ENCODE measurements at places on chromosomes 4 and X.

- DNase-seq = no peak
- H3K4me3 ChIP-seq = no peak overlapping the region
- no peaks in the 10 kb centered on the region for H3K36me3 ChIP-seq
Measured at GRCh38 chr4:173231916-173232315, 63.3 kb downstream of the GALNT7 start.

DNA sequence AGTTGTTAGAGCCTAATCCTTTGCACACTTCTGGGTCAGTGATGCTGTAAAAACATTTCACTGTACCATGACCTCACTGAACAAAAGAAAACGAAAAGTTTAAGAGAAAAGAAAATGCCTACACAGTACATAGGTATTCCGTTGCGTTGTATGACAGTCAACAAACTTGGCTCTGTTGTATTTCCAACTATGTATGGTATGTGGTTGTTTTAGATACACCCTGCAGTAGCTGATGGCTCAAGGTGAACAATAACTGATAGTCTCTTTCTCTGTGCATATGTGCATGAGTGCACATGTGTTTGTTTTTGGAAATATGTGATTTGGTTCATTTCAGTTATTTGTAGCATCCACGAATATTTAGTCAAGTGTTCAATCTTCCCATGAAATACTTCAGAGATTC lies 176.0 kb downstream of the BMPR1B start:
- H3K27ac ChIP-seq = no peak overlapping the region
- H3K4me3 ChIP-seq = no peak overlapping the region
- no peaks in the 10 kb centered on the region for H3K27me3 ChIP-seq
- H3K36me3 ChIP-seq = no peaks in the 10 kb centered on the region
- no peak for DNase-seq
- H3K4me1 ChIP-seq = no peaks in the 10 kb centered on the region

GRCh38 chr4:40446839-40447238 lies 111.7 kb downstream of the CHRNA9 start:
- H3K27ac ChIP-seq = no peak overlapping the region
- no peak overlapping the region for H3K4me3 ChIP-seq
- H3K4me1 ChIP-seq = peaks cover 39% of the 10 kb centered on the region
- H3K27me3 ChIP-seq = no peaks in the 10 kb centered on the region
- H3K36me3 ChIP-seq = no peaks in the 10 kb centered on the region

DNA sequence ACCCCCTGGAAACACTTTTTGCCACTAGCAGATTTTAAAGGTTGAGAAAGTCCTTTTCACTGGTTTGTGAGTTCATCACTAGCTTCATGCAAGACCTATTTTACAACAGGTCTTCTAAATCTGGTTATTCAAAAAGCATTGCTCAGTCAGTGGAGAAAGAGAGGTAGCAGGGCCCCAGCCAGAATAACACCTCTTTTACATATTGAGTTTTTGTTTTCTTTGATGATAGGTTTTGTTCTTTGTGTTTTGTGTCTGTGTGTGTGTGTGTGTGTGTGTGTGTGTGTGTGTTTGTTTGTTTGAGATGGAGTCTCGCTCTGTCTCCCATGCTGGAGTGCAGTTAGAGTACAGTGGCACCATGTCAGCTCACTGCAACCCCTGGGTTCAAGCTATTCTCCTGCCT lies 2.7 kb upstream of the VEGFC start:
- no peak overlapping the region for H3K4me3 ChIP-seq
- no peak for DNase-seq
- H3K27me3 ChIP-seq = no peaks in the 10 kb centered on the region

DNA sequence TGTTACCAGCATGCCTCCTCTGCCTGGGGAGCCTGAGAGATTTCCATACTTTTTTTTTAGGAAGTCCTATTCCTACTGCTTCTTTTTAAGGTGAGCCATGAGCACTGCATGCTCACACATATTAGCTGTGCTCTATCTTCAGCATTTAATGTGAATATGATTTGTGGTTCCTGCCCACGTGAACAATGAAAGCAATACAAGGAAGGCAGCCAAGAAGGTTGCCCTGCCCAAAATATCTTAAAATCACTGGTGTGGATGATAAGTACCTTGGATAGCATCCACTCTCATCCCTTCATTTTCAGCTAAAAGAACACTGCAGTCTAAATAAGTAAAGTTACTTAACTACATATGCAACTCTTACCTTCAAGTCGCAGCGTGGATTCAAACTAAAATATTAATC lies 607.5 kb downstream of the PACRGL start:
- no peaks in the 10 kb centered on the region for H3K36me3 ChIP-seq
- no peak overlapping the region for H3K4me3 ChIP-seq
- no peaks in the 10 kb centered on the region for H3K4me1 ChIP-seq
- DNase-seq = no peak

GRCh38 chr4:142817442-142817841 lies 28.7 kb downstream of the INPP4B start:
- H3K27me3 ChIP-seq = no peaks in the 10 kb centered on the region
- DNase-seq = no peak
- no peak overlapping the region for H3K4me3 ChIP-seq
- no peaks in the 10 kb centered on the region for H3K36me3 ChIP-seq

DNA sequence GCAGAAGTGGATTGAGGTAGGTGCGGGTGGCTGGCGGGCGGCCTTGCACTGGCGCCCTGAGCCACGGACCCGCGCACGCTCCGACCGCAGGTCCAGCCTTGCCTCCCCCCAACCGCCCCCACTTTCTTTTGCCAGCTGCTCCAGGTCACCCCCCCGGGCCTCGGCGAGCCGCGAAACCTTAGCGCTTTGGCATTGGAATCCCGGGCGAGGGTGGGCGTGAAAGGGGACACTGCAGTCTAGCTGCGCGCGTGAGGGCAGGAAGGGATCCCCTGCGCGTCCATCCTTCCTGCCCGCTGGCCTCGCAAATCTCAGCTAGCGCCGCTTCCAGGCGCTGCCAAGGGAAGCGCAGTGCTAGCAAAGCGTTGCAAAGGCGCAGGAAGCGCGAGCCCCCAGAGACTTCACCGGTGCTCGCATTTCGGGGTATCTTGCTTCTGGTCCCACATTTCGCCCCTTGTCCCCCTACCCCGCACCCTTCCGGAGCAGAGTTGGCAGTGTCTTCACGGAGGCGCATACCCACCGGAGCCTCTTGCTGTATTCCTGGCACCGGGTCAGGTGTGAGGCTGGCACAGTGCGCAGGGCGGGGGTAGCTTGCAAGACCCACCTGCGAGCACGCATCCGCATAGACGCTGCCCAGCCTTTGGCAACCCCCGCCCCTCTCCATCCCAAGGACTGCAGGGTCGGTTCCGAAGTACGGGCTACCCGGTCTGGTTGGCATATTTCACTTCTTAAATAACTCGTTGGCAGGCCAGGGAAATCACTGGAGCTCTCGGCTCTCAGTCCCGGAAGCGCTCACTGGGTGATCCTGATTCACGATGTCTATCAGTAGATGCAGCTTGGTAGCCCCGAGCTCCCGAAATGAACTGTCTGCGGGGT lies 104.4 kb downstream of the UCHL1 start:
- no peaks in the 10 kb centered on the region for H3K27me3 ChIP-seq
- peak; percentile 52 for DNase-seq
- peak overlapping the region; percentile 38 for H3K4me3 ChIP-seq
- no peaks in the 10 kb centered on the region for H3K4me1 ChIP-seq
- no peaks in the 10 kb centered on the region for H3K36me3 ChIP-seq
- peak overlapping the region; percentile 82 for H3K27ac ChIP-seq

GRCh38 chrX:52585892-52586291 lies 68.8 kb downstream of the SSX7 start:
- no peak overlapping the region for H3K27ac ChIP-seq
- no peak overlapping the region for H3K4me3 ChIP-seq
- no peaks in the 10 kb centered on the region for H3K36me3 ChIP-seq

DNA sequence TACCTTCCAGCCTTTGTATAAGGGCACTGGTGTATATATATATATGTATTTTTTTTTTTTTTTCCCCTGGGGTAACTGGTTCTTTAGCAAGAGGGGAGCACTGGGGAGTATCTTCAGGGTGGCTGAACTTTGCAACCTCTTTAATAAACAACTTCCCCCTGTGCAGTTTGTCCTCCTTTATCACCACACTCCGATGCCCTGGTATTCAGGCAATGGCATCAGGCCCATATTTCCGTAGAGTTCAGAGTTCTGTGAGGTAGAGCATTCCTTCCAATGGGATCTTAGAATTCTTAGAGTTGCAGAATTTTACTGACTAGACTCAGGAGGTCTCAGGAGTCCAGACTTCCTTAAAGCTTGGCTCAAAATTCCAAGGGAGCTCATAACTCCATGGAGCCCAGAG lies 24.6 kb downstream of the NYX start:
- no peaks in the 10 kb centered on the region for H3K4me1 ChIP-seq
- H3K27ac ChIP-seq = no peak overlapping the region
- no peaks in the 10 kb centered on the region for H3K36me3 ChIP-seq

GRCh38 chr4:181968371-181968770 lies 274.8 kb upstream of the TENM3 start:
- H3K27ac ChIP-seq = no peak overlapping the region
- no peaks in the 10 kb centered on the region for H3K4me1 ChIP-seq
- H3K27me3 ChIP-seq = no peaks in the 10 kb centered on the region
- H3K36me3 ChIP-seq = no peaks in the 10 kb centered on the region

DNA sequence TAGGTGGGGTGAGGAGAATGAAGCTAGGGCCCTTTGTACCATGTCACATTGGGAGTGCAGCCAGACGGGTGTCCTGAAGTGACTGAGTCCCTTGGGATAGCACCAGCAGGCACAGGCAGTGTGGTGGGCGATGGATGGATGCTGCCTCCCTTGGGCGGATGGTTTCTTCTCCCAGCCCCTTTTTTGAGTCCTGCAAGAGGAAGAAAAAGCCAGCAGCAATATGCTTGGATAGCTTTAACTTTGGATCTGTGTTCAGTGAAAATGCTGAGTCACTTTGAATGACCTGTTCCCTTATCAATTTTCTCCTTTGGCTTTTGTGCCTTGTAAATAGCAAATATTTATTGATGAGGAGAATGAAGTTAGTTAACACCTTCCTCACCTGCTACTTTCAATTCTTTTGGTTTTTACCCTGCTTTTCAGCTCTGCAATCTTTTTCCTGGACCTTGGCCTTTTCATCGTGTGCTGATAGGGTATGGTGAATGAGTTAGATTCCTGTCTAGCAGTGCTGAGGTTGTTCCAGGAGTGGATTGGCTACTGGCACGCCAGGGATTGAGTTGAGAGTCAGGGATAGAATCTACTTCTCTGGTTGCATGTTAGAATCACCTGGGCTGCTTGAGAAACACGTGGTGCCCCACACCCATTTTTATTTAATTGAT lies 10.2 kb downstream of the DCUN1D4 start:
- no peaks in the 10 kb centered on the region for H3K27me3 ChIP-seq
- no peak for DNase-seq
- no peaks in the 10 kb centered on the region for H3K36me3 ChIP-seq
- no peak overlapping the region for H3K4me3 ChIP-seq

DNA sequence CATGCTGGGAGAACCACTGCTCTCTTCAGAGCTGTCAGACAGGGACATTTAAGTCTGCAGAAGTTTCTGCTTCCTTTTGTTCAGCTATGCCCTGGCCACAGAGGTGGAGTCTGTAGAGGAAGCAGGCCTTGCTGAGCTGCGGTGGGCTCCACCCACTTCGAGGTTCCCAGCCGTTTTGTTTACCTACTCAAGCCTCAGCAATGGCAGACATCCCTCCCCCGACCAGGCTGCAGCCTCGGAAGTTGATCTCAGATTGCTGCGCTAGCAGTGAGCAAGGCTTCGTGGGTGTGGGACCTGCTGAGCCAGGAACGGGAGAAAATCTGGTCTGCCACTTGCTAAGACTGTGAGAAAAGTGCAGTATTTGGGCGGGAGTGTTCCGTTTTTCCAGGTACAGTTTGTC lies 118.9 kb downstream of the SLC10A6 start:
- H3K4me1 ChIP-seq = no peaks in the 10 kb centered on the region
- no peaks in the 10 kb centered on the region for H3K27me3 ChIP-seq
- no peak overlapping the region for H3K4me3 ChIP-seq
- H3K36me3 ChIP-seq = no peaks in the 10 kb centered on the region
- H3K27ac ChIP-seq = no peak overlapping the region

DNA sequence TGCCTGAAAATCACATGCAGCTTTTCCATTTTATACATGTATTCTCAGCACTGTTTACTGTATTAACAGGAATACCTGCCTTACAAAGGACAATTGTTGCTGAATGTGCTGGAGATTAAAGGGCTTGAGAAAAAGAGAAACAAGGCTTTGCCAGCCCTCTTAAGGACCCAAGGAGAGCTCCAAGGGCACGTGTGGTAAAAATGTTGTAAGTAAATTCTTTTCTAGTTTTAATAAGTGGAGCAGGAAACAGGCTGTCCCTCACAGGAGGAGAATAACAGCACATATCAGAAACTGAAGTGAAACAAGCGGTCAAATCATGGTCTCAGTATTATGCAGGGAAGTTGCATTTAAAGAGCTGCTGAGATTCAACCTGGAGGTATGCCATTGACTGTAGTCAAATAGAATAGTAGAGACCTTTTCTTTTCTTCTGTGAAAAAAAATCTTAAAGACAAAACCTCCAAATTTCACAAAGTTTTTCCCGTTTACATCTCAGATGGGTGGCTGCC lies 18.5 kb downstream of the IGFBP7 start:
- no peak overlapping the region for H3K4me3 ChIP-seq
- no peak overlapping the region for H3K27ac ChIP-seq
- no peaks in the 10 kb centered on the region for H3K4me1 ChIP-seq
- H3K36me3 ChIP-seq = no peaks in the 10 kb centered on the region
- H3K27me3 ChIP-seq = no peaks in the 10 kb centered on the region
